ENCODE measurements at places on chromosomes 2 and 18.

DNA sequence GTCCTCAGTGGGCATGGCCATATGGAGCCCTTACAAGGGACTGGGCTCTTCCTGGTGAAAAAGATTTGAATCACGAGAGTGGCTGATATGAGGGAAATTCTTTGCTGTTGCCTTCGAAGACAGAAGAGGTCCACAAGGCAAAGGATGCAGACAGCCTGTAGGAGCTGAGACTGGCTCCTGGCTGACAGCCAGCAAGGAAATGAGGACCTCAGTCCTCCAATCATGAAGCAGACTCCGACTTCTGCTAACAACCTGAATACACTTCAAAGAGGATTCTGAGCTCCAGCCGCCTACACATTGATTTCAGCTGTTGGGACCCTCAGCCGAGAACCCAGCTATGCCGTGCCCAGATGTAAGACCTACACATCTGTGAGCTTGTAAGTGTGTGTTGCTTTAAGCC is 3.0 kb upstream of the ST8SIA5 start:
- DNase-seq: no peak

DNA sequence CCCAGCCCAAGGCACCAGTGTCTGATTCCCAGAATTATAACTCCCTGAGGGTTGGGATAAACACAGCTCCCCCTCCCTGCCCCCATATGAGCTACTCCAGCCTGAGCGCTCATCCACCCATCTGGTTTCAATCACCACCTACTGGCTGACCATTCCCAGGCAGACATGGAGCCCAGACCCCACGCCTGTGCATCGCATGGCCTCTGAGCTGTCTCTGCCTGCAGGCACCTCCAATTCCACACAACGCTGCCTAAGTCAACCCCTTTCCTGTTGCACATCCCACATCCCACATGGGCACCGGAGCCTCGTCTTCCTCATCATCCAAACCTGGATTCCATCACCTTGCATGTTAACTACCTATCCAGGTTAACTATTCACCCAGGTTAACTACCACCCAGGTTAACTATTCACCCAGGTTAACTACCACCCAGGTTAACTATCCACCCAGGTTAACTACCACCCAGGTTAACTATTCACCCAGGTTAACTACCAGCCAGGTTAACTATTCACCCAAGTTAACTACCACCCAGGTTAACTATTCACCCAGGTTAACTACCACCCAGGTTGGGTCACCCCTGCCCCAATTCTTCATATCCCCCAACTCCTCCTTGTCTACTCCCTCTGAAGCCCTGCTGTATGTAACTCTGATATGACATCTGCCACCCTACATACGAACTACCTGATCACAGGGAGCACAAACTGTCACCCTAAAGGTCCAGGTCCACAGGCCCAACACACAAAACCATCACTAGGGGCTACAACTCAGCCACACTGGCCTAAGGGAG is 47.8 kb downstream of the TEX51 start:
- no peak for DNase-seq

GRCh38 chr18:30985753-30986152 is 56.8 kb downstream of the DSC3 start:
- DNase-seq: no peak

DNA sequence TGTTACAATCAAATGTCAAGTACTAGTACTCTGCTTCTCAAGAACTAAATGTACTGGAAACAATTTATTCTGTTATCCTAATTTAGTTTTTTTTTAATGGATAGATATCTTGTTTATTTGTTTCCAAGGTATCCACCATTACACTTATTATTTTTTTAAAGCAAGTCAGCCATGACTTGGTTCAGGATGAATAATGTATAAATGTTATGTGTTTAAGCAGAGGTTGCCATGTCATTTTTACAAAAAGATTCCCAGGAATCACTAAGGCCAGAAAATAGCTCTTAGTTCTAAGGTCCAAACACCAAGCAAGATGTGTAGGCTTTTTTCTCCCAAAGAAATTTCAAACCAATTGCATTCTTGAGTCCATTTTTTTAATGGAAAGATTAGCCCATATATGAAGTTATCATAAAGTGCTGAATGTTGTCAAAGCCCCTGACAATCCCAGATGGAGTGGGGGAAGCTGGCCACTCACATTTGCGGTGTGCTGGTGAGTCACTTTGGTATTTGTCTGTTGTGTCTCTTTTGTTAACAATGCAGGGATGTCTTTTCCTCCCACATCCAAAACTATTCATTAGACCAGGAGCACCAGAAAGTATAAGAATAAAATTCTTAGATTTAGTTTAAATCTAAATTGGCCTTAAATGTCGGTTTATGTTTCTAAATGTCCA is 158.9 kb downstream of the COL6A3 start:
- DNase-seq: no peak

GRCh38 chr2:191231995-191232394 is 13.2 kb upstream of the MYO1B start:
- no peak for DNase-seq

DNA sequence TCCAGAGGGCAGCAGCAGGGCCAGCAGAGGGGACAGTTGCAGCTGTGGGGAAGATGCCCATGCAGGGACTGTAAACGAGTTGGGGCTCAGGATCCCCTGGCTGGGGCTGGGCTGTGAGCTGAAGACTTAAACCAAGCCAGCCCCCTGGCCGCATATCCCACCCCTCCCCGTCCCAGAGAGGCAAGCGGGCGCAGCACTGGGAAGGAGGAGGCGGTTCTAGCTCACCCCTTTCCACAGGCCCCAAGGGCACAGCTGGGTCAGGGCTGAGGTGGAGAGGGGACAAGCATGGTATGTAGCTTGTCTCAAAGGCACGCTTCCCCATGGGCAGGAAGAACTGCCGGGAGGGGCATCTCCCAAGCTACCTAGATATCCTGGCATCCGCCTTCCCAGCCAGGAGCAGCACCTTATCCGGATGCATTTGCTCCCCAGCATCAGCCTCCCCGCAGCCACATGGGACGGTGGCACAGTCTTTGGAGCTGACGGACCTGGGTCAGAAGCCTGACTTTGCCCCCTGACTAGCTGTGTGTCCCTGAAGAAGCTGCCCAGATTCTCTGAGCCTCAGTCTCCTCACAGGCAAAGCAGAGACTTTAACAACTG is 75.9 kb downstream of the TFCP2L1 start:
- DNase-seq: no peak

DNA sequence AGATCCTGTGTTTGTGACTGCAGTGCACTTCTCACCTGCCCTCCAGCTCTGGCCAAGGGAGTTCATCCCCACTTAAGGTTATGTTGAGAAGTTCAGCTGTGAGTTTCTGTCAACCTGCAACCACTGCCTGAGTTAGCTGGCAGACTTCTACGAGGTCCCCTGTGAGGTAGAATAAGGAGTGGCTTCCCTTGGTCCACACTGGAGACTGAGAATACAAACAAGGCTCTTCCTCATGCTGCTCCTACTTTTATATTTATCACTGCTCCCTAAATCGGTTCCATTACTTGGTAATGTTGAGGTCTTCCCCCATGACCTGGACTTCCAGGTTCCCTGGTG is 353.2 kb upstream of the CWC22 start:
- DNase-seq: no peak

DNA sequence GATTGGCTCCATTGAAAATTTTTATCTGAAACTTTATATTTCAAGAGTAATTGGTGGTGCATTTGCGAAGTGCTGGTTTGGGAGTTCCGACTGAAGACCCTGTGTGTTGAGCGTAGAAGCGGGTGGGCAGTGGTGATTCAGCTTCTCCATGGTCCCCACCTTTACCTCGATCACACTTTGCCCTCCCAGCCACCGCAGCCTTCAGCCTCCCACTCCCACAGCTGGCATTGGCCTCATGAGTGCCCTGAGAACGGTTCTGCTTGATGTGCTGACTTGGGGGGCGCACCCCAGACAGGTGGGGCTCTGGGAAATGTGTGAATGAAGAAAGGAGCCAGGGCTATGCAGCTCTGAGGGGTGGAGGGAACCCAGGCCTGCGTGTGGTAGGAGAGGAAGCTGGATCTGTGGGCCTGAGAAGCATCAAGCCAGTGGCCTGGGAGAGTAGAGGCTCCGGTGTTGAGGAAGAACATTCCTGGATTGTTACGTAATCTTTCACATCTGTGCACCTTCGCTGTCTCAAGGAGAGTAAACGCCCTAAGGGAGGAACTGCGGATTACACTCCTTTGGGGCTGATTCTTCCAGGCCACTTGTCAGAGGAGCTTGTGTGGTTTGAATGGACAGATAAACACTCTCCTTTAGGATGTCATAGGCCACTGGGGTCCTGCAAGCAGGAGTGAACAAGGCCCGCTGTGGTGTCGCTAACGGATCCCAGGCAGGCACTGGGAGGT is 83.8 kb downstream of the NPAS2 start:
- DNase-seq: no peak

DNA sequence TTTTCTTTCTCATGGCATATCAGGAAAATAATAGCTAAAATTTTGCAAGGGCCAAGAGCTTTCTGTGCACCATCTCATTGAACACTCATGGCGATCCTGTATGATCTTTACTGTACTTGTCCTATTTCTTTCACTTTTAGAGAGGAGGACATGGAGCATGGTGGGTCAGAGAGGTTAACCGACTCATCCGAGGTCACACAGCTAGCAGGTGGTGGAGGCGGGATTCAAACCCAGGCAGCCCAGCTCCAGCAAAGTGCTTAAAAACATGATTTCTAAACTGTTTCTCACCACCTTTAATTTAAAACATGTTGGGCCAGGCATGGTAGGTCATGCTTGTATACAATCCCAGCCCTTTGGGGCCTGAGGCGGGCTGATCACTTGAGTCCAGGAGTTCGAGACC is 6.4 kb downstream of the NGEF start:
- DNase-seq: no peak

GRCh38 chr18:55818284-55818683 is 230.3 kb upstream of the TCF4 start:
- no peak for DNase-seq

DNA sequence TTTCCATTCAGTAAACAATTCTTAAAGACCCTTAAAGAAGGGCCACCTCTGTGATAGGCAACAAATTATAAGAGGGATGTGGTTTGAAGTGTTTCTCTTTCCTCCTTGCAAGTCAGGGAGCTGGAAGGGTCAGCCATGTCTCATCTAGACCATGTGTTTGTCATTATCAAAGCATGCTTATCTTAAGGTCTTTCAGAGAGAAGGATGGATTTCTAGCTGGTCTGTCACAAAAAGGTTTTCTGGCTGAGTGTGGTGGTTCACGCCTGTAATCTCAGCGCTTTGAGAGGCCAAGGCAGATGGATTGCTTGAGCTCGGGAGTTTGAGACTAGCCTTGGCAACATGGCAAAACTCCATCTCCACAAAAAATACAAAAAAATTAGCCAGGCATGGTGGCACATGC is 59.2 kb upstream of the PEX13 start:
- peak; percentile 5 for DNase-seq

DNA sequence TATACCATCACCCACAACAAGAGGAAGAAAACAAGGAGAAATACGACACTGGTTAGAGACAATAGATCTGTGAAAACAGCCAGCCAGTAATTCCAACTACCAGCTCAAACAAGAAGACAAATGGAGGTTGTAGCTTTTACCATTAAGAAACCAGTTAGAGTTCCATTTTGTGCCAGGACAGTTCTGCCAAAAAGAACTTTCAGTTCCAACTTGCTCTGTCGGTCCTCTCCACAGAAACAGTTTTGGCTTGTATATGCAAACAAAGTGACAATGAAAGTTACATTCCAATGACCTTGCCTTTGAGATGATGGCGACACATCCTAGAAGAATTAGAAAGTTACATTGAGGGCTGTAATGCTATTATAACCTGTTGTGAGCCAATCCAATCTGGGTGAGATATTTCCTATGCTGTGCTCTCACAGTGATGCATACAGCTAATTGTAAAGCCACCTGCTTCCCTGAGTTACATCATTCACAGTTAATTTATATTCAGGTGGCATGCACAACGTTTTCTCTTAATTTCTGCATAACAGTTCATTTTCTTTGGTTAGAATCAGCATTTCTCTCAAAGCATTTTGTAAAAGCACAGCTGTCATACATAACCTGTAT is 1378.4 kb upstream of the PIK3C3 start:
- DNase-seq: no peak

Data from AG04449 (cell line).